ENCODE measurements at places on chromosomes 2 and 18.

- no peak for DNase-seq
Measured at GRCh38 chr2:23491591-23492336, 106.8 kb downstream of the KLHL29 start.

- DNase-seq: no peak
Measured at GRCh38 chr2:212915121-212915782, 236.2 kb downstream of the IKZF2 start.

- no peak for DNase-seq
Measured at GRCh38 chr18:39199231-39199855, 1633.7 kb upstream of the CELF4 start.

DNA sequence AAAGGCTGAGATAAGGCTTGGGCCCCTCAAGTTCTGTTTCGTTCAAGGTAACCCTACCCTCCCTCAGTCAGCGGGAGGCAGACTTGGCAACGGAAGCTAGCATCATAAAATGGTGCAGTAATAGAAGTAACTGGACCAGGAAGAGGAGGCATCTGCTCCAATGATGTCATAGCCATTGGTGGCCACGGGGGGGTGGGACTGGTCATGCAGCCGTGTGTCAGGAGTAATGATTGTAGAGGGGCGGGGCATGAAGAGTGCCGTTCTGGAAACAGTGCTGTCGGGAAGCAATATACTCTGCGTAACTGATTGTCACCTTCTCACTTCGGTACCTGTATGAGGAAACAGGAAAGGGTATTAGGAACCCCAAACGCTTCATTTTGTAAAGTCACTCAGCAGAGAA lies 6.9 kb upstream of the POLR2D start:
- no peak for DNase-seq

DNA sequence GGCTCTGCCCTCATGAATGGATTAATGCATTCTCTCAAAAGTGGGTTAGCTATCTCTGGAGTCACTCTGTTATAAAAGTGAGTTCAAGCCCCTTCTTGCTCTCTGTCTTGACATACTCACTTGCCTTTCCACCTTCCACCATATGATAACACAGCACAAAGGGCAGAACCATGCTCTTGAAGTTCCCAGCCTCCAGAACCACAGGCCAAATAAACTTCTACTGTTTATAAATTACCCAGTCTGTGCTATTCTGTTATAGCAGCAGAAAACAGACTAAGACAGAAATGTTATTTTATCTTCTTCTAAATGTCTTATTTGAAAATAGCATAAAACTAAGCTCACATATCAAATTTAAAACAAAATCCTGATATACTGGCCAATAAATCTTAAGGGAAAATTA lies 15.0 kb downstream of the RAB1A start:
- DNase-seq: no peak

DNA sequence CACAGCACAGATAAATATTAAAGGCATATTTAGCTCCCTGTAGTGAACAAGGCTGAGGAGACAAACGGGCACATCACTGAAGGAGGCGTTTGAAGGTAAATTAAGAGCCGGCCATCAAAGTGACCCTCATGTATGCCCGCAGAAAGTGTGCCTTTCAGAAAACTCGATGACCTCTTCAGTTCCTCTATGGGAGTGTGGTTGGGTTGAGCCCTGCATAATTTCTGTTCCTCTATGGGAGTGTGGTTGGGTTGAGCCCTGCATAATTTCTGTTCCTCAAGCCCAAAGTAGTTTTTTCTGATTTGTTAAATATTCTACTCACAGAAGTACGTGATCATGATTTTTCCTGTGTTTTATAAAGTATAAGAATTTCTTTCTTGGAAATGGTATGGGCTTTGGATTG lies 568.5 kb downstream of the TSN start:
- DNase-seq: no peak

DNA sequence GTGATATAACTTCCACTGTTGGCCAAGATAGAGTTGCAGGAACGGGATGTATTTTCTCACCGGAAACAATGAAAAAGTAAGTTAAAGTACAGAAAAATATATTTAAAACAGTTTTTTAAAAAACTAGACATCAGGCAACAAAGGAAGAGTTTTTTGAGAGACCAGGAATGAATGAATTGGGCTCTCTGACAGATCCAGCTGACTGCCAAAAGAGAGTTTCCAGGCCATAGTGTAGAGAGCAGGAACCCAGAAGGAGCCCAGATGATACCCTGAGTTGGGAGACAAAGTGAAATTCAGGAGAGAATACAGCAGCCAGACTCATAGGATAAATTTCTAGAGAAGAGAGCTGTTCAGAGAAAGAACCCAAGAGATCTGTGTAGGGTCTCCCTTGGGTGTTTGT lies 362.6 kb upstream of the SMIM21 start:
- DNase-seq: no peak

DNA sequence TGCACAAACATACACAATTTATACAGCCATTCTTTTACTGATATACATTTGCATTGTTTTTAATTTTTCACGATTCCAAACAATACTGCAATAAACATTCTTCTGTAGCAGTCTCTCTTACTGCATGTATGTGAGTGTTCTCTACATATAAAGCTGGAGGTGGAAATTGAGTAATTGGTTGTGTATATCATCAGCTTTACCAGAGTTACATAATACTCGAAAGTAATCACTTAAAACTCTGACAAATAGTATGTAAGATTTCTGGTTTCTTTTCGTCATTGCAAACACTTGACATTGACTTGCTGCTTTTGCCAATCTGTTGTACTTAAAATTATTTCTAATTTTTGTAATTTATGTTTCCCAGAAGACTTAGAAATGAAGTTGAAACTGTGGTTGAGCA lies 110.2 kb downstream of the TDRD15 start:
- DNase-seq: no peak

DNA sequence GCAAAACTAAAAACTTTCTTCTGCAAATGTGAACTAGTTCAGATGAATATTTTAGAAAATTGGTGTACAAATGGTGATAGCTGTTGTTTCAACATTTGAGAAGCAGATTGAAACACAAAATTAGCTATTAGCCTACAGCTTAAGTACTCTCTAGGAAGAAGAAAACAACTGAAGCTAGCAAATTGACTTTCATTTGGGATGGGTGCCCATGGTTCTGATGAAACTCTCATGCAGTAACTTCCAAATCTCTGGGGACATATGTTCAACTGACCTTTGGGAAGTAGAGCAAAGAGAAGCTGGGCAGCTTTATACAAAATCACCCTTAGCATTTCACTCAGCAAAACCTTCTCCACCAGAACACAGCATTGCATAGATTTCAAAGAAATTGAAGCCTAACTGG lies 119.0 kb downstream of the GALNT13 start:
- no peak for DNase-seq

DNA sequence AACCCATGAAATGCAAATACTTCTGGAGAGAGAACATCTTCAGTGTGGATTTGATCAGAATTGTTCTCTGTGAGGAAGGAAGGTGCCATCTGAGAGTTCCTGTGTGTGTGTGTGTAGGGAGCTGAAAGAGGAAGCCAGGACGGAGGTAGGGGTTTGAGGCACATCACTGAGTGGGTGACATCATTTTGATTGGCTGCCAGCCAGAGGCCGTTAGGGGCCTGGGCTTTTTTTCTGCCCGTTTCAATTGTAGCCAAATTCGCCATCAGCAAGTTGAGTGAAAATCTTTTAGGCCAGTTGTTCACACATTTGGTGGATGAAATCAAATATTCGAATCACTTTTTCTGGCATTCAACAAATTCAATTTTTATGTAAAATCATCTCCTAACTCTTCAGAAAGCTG lies 48.9 kb downstream of the TSN start:
- no peak for DNase-seq

- DNase-seq: no peak
Measured at GRCh38 chr2:29834624-29835023, 86.8 kb downstream of the ALK start.

- DNase-seq: no peak
Measured at GRCh38 chr18:21391074-21391673, 149.1 kb downstream of the GREB1L start.

GRCh38 chr18:67239826-67240225 lies 276.7 kb downstream of the DSEL start:
- DNase-seq: no peak

DNA sequence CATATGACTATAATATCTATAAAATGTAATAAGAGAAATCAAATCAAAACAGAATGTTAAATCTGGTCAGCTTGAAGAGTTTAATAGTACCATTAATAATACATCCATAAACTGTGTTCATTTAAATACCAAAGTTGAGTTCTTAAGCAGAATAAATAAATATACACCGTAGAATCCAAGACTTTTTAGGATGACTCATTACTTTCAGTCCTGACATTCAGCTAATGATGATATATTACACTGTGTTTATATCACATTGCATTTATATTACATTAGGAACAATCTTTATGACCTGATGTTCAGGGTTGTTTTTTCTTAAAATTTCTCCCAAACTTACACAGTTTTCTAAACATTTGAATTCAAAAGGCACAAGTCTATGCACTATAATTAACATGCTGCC lies 331.3 kb downstream of the SS18 start:
- DNase-seq: no peak

DNA sequence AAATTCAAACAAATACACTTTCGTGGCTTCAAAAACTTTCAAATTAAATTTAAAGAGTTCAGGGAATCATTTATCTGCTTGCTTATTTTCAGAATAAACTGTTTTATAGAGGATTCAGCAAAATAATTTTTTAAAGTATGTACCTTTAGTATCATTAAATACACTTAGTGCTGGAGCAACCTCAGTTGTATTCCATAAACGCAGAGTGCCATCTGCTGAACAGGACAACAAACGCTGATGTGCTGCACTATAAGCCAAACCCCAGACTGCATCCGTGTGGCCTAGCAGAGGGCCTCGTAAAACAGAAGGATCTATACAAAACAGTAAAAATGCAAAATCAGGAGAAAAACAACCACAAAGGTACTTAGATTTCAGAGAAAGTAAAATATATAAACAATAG lies 108.6 kb downstream of the STRN start:
- DNase-seq: no peak

DNA sequence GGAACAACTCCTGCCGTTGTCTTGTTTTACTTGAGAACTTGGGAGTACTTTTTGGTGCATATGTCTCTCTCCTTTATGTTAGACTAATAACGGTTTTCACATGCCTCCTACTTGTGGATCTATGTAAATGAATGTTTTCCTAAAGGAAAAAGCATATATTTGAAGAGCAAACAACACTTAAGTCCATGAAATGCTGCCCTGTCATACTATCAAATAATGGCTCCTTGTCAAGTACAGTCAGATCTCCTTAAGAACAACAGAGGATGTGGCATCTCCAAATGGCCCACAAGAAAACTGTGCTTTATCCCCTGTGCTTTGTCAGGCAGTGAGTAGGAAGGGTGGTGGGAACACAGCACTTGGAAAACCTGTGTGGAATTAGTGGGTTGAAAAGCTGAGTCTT lies 198.2 kb downstream of the PTGR3 start:
- no peak for DNase-seq

DNA sequence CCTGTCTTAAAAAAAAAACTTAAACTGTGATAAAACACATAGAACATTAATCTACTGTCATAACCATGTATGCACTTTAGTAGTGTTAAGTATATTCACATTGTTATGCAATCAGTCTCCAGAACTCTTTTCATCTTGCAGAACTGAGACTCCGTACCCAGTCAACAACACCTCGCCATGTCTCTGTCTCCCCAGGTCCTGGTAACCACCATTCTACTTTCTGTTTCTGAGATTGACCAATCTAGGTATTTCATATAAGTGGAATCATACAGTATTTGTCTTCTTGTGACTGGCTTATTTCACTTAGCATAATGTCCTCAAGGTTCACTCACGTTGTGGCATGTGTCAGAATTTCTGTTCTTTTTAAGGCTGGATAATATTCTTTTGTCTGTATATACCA lies 290.8 kb upstream of the CXCR4 start:
- DNase-seq: no peak

DNA sequence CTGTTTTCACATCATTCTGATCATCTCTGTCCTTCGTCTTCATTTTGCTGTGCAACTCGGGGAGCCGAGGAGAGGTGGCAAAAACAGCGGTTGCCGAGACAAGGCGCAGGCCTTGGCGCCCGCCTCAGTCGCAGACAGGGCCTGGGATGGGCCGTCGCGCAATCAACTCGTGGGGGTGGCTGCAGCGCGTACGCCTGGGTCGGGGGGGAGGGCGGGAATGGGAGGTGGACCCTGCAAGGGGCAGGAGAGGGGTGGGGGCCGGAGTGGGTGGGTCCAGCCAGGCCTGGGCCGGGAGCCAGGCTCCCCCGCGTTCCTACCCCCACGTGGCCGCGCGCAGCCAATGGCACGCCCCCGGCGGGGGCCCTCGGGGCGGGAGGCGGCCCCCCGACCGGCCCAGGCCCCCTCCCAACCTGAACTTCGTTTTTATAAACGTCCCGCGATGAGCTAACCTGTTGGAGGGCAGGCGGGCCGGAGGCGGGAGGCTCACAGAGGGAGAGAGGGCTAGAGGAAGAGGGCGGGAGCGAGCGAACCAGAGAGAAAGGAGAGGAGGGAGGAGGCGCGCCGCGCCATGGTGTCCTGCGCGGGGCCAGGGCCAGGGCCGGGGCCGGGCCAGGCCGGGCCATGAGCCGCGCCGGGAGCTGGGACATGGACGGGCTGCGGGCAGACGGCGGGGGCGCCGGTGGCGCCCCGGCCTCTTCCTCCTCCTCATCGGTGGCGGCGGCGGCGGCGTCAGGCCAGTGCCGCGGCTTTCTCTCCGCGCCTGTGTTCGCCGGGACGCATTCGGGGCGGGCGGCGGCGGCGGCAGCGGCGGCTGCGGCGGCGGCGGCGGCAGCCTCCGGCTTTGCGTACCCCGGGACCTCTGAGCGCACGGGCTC lies at the start of gene HOXD13:
HOXD13 (plus strand) TSS at position 452 of the 875 bp plus-strand sequence; CDS start at position 622, 170 bp downstream.
- no peak for DNase-seq

- no peak for DNase-seq
Measured at GRCh38 chr2:207231106-207231865, 65.5 kb upstream of the KLF7 start.

DNA sequence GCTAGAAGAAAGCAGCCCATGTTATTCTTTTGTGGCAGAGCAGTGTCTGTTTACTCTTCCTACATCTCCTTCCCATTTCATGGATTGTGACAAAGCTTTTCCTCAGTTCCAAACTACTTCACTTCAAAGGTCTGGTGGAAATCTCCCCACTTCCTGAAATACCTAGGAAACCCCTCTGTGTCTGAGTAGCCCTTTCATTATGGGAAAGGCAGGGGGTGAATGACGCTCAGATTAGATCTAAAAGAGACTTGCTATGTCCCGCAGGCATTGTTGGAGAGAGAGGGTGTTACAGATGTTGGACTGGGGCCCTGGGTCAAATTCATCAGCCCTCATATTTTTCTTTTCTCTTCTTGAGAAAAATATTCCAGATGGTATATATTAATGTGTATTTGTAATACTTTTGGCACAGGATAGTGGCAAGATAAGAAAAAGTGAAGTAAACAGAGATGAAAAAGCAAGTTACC lies 675.0 kb downstream of the IRS1 start:
- DNase-seq: no peak

- no peak for DNase-seq
Measured at GRCh38 chr2:95387358-95387757, 15.2 kb upstream of the FAHD2A start.

Data from activated CD4-positive, alpha-beta T cell treated with anti-CD3 and anti-CD28 coated beads, Interleukin-2, amount 50 U/mL, for 24 hours (primary cell).